ENCODE measurements at places on chromosomes 16 and 17.

GRCh38 chr16:16004314-16004749, 54.9 kb downstream of the ABCC1 start:
- peaks cover 4% of the 10 kb centered on the region for H3K36me3 ChIP-seq
- H3K27ac ChIP-seq = peak overlapping the region; percentile 75
- peaks cover 44% of the 10 kb centered on the region for H3K4me1 ChIP-seq
- H3K27me3 ChIP-seq = no peaks in the 10 kb centered on the region
- no peak for DNase-seq

- no peak for DNase-seq
- H3K4me3 ChIP-seq = no peak overlapping the region
- H3K27ac ChIP-seq = no peak overlapping the region
- H3K4me1 ChIP-seq = no peaks in the 10 kb centered on the region
- no peaks in the 10 kb centered on the region for H3K27me3 ChIP-seq
- no peaks in the 10 kb centered on the region for H3K36me3 ChIP-seq
Measured at GRCh38 chr17:28267720-28268609, 51.0 kb upstream of the TMEM97 start.

- no peaks in the 10 kb centered on the region for H3K4me1 ChIP-seq
- H3K36me3 ChIP-seq = peaks cover 69% of the 10 kb centered on the region
- no peaks in the 10 kb centered on the region for H3K27me3 ChIP-seq
Measured at GRCh38 chr17:17175917-17176316, 30.2 kb downstream of the PLD6 start.

DNA sequence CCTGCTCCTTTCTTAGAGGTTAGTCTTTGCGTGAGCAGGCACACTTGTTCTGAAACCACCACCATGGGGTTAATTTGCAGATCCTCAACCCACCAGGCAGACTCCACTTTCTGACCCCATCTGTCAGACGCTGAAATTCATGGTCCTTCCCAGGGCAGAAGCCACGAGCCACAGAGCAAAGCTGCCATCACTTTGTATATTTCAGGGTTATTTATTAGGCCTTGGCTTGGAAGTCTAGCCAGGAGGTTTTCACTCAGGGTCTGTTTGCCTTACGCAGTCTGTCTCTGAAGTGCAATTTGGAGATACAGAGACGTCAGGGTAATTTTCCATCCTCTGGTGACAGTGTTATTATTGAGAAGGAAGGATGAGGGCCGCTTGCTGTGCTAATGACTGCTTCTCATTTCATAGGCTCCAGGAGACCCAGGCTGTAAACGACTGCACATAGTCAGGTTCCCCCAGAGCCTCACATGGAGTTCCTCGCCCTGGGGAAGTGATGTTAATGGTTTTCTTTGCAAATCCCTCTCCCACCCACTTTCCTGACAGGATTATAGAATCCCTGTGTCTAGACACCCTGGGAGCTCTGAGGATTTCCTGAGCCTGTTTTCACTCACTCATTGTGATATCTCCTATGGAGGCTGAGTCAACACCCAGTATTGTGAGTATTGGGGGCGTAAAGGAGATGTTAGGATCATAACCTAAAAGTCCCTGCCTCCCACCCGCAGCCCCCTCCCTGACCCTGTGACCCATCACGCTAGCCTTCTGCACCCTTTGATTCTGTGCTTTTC, 269.0 kb downstream of the ABCC12 start:
- no peak for DNase-seq
- H3K27me3 ChIP-seq = no peaks in the 10 kb centered on the region
- no peaks in the 10 kb centered on the region for H3K36me3 ChIP-seq

- H3K27me3 ChIP-seq = no peaks in the 10 kb centered on the region
- H3K36me3 ChIP-seq = no peaks in the 10 kb centered on the region
- H3K27ac ChIP-seq = no peak overlapping the region
Measured at GRCh38 chr17:49861150-49861884, 13.4 kb upstream of the TAC4 start.

GRCh38 chr16:53518550-53519416, 15.8 kb upstream of the AKTIP start:
- DNase-seq = no peak
- H3K4me1 ChIP-seq = no peaks in the 10 kb centered on the region
- no peaks in the 10 kb centered on the region for H3K36me3 ChIP-seq
- no peaks in the 10 kb centered on the region for H3K27me3 ChIP-seq
- H3K27ac ChIP-seq = no peak overlapping the region

GRCh38 chr16:65280845-65281512, 159.1 kb upstream of the CDH11 start:
- DNase-seq = no peak
- H3K36me3 ChIP-seq = no peaks in the 10 kb centered on the region
- H3K27ac ChIP-seq = no peak overlapping the region

DNA sequence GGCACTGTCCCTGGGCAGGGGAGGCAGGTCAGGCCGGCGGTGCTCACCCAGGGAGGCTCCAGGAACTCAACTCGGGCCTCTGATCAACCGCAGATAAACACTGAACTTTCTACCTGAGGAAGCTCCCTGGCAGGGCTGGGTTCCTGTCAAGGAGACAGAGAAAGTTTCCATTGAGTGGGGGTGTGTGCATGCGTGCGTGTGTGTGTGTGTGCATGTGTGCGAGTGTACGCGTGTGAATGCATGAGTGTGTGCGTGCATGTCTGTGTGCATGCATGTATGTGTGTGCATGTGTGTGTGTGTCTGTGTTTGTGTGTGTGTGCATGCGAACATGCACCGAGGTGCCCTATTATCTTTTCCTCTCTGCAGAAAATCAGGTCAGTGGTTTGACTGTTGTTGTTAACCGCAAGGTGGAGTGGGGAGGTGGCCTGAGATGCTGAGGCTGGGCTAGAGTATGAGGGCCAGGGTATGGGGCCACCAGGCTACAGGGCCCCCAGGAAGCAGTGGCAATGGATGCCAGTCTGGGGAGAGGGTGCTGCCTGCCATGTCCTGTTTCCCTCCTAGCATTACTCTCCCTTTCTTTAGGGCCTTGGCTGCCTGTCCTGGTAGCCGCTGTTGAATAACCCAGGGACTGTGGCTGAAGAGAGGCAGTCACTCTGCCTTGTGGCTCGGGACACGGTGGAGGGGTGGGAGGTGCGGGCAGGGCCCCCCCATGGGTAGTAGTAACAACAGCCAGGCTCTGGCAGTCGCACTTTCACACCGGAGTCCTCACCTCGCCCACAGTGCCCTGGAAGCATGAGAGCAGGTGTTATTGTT, 24.0 kb downstream of the CCR7 start:
- DNase-seq = no peak
- H3K27ac ChIP-seq = peak overlapping the region; percentile 64
- H3K4me3 ChIP-seq = no peak overlapping the region
- H3K36me3 ChIP-seq = no peaks in the 10 kb centered on the region
- H3K27me3 ChIP-seq = no peaks in the 10 kb centered on the region
- H3K4me1 ChIP-seq = peaks cover 30% of the 10 kb centered on the region

DNA sequence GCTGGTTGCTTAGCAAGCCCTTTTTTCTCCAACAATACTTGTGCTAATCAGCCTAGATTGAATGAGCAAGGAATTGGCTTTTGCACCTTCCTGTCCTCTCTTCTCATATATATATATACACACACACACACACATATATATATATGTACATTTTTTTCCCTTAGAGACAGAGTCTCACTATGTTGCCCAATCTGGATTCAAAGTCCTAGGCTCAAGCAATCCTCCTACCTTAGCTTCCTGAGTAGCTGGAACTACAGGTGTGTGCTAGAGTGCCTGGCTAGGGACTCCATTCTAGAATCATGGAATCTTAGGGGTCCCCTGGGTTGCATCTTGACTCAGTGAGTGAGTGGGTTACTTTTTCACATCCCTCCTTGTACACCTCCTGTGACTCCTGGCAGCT, 27.0 kb downstream of the RAI1 start:
- H3K4me1 ChIP-seq = peaks cover 30% of the 10 kb centered on the region
- H3K27me3 ChIP-seq = no peaks in the 10 kb centered on the region
- H3K27ac ChIP-seq = no peak overlapping the region

DNA sequence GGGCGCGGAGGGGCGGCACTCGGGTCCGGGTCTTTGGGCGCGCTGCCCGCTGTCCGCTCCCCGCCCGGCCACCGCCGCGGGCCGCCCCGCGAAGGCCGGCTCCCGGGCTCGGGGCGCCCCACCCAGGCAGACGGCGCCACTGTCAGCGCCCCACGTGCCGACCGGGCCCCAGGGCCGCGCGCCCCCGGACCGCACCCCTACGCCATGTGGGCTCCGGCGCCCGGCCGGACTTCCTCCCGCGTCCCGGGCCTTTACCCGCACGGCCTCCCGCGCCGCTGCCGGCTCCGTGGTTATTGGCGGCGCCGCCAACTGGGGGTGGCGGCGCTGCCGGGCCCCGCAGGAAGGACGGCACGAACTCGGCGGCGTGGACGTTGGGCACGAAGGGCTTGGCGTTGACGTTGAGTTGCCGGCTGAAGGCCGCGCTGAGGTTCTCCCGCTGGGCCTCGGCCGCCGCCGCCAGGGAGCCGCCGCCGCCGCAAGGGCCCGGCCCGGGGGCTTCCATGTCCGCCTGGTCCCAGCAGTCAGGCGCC, 577 bp downstream of the GSPT1 start:
- H3K27ac ChIP-seq = peak overlapping the region; percentile 89
- H3K36me3 ChIP-seq = no peaks in the 10 kb centered on the region
- no peak for DNase-seq
- H3K4me3 ChIP-seq = peak overlapping the region; percentile 91
- H3K27me3 ChIP-seq = no peaks in the 10 kb centered on the region
- peaks cover 46% of the 10 kb centered on the region for H3K4me1 ChIP-seq

DNA sequence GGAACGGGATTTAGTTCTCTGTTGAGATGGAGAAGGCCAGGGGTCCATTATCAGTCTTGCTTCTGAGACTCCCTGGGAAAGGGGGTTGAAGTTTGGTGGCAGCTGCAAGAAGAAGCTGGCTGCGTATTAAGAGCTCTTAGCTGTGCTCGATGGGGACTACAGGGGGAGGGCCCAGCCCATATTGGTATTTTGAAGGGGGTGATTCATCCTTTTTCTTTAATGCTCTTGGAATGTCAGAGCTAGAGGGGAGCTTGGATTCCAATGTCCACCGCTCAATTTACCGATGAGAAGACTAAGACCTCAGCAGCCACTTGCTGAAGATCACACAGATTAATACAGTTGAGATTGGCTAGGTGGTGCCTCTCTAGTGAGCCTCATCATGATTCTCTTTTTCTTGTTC, 5.0 kb downstream of the NOG start:
- no peaks in the 10 kb centered on the region for H3K27me3 ChIP-seq
- no peak for DNase-seq
- H3K4me3 ChIP-seq = no peak overlapping the region
- no peaks in the 10 kb centered on the region for H3K36me3 ChIP-seq
- H3K27ac ChIP-seq = no peak overlapping the region
- H3K4me1 ChIP-seq = peaks cover 24% of the 10 kb centered on the region

DNA sequence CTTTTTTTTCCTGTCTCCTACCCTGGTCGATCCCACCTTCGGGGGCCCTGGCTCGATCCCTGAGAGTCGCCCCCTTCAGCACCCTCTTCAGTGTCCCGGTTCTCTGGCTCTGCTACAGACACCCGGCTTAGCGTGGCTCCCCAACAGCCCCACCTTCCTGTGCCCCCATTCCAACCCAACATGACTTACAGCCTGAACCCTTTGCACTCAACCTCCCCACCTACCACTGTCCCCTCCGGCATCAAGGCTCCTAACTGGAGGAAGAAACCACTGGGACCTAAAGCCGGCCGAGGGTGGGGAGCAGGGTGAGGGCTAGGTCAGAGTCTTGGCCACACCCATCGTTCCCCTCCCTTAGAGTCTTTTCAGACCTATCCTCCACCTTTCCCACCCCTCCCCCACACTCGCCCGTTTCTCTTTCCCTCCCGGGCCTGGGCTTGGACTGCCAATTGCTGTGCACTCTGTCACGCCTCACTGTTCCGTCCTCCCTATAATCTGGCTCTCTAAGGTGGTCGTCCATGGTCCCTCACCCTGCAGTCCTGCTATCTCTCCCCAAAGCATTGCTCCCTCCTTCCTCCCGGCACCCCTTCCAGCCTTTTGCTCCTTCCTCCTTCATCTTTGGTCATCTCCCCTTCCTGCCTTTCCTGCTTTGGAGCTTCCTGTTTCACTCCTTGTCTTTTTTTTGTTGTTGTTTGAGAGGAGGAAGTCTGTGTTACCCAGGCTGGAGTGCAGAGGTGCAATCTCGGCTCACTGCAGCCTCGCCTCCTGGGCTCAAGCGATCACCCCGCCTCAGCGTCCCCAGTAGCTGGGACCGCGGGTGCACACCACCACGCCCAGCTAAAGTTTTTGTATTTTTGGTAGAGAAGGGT, 890 bp upstream of the CLDN7 start:
- peaks cover 8% of the 10 kb centered on the region for H3K36me3 ChIP-seq
- peaks cover 12% of the 10 kb centered on the region for H3K27me3 ChIP-seq
- peak overlapping the region; percentile 75 for H3K4me3 ChIP-seq
- H3K27ac ChIP-seq = no peak overlapping the region
- no peak for DNase-seq

DNA sequence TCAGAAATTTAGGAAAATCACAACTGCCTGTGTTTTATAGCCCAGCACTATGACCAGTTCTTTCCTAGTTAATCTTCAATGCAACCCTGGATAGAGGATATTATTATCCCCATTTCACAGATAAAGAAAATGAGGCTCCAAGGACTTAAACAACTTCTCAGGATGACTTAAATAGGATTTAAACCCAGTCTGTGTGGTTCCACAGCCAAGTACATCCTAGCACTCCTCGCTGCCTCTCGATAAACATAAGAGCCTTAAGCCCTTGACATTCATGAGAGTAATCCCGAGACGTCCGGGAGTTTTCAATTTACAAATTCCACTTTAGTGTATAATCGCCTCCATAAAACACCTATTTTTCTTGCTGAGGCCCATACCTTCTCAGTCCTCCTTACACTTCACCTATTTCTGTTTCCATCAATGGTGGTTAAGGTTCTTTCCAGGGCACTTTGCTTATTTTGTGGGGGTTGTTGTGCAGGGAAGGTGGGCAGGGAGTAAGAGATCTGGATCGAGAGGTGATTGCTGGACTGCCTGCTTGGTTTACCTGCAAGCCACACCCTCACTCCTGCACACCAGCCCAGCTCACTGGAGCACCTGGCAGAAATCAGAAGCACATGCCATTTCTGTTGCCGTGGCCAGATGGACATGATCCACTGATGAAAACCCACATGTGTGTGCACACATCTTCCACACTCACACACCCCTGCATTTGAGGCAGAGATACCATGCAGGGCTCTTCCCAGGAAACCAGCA, 50.5 kb downstream of the ASIC2 start:
- no peak overlapping the region for H3K27ac ChIP-seq
- H3K4me3 ChIP-seq = no peak overlapping the region
- no peak for DNase-seq
- no peaks in the 10 kb centered on the region for H3K4me1 ChIP-seq
- no peaks in the 10 kb centered on the region for H3K36me3 ChIP-seq

- no peak overlapping the region for H3K27ac ChIP-seq
- peak overlapping the region; percentile 38 for H3K4me3 ChIP-seq
- H3K27me3 ChIP-seq = no peaks in the 10 kb centered on the region
Measured at GRCh38 chr16:55257966-55258613, 65.9 kb upstream of the IRX6 start.

DNA sequence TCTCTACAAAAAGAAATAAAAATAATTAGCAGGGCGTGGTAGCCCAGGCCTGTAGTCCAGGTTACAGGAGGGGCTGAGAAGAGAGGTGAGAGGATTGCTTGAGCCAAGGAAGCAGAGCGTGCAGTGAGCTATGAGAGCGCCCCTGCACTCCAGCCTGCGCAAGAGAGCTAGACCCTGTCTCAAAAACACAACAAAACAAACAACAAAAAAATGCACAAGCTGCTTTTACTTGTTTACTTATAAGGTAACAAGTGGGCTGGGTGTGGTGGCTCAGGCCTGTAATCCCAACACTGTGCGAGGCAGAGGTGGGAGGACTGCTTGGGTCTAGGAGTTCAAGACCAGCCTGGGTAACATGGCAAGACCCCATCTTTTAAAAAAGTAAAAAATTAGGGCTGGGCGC, 1.7 kb downstream of the CYTH1 start:
- H3K36me3 ChIP-seq = no peaks in the 10 kb centered on the region
- no peaks in the 10 kb centered on the region for H3K4me1 ChIP-seq
- DNase-seq = no peak

GRCh38 chr17:9899280-9900043, 5.6 kb downstream of the RCVRN start:
- no peak for DNase-seq
- H3K4me1 ChIP-seq = no peaks in the 10 kb centered on the region
- H3K4me3 ChIP-seq = no peak overlapping the region
- no peak overlapping the region for H3K27ac ChIP-seq
- H3K36me3 ChIP-seq = no peaks in the 10 kb centered on the region

Measured in thoracic aorta (tissue), 2 donors.